GM13976 (cell line): ENCODE measurements at places on chromosomes 7 and 10.

DNA sequence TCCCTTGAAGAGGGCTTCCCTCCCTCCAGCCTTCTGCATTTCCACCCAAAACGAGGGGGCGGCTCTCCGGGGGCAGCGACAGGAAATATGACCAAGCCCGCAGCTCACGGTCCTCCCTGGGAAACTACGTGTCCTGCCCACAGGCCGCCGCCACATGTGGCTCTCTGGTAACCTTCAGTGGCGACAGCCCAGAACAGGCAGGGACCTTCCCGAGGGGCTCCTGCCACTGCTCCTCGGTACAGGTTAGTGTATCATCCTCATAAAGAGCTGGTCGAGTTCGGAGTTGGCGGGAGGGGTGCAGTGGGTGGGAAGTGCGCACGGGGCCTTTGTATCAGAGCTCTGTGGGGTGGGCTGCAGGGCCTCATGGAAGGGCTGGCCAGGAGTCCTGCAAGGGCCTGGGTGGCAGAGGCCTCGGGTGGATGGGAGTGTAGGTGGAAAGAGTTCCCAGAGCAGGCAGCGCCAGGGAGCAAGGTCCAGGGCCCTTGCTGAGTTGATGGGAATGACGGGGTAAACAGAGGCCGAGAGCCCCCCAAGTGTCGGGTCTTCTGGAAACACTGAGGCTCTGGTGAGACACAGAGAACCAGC, 66.0 kb downstream of the TCERG1L start:
- DNase-seq: no peak

DNA sequence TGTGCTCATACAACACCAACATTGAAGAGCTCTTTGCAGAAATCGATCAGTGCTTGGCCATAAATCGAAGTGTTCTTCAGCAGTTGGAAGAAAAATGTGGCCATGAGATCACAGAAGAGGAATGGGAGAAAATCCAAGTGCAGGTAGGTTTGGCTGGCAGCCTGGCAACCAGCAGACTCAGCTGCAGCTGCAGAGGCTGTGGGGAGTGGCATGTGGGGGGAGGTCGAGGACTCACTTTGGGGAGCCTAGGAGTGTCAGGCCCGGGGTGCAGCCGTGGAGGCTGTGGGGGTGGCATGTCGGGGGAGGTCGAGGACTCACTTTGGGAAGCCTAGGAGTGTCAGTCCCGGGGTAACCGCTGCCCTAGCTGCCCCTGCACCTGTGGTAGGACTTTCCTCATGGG, 35.1 kb downstream of the RNF32 start:
- no peak for DNase-seq

- DNase-seq: no peak
Observed at GRCh38 chr7:156158693-156159092, 346.4 kb upstream of the SHH start.

- DNase-seq: no peak
Observed at GRCh38 chr10:1166828-1167275, 110.7 kb downstream of the WDR37 start.

GRCh38 chr7:98760201-98760651, 109.6 kb downstream of the TMEM130 start:
- no peak for DNase-seq

DNA sequence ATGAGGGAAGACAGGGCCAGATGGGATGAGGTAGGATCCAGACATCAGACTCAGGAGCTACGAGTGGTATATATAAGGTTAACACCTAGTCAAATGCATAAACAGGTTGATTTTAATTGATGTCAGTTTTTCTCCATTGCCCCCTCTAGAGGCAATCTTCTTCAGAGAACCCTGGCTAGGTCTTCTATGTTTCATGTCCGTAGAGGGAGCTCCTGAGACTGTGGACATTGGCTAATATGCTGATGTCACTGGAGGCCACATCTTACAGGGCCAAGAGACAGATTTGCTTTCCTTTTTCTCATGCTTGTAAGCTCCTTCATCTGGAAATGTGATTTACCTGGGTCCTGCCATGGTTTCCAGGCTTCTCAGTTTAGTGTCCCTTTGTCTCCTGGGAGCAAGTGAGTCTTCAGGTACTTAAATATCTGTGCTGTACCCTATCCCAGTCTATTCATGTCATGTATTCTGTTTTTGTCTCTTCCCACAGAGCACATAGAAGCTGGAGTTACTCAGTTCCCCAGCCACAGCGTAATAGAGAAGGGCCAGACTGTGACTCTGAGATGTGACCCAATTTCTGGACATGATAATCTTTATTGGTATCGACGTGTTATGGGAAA, 161.6 kb upstream of the PRSS1 start:
- peak; percentile 67 for DNase-seq

DNA sequence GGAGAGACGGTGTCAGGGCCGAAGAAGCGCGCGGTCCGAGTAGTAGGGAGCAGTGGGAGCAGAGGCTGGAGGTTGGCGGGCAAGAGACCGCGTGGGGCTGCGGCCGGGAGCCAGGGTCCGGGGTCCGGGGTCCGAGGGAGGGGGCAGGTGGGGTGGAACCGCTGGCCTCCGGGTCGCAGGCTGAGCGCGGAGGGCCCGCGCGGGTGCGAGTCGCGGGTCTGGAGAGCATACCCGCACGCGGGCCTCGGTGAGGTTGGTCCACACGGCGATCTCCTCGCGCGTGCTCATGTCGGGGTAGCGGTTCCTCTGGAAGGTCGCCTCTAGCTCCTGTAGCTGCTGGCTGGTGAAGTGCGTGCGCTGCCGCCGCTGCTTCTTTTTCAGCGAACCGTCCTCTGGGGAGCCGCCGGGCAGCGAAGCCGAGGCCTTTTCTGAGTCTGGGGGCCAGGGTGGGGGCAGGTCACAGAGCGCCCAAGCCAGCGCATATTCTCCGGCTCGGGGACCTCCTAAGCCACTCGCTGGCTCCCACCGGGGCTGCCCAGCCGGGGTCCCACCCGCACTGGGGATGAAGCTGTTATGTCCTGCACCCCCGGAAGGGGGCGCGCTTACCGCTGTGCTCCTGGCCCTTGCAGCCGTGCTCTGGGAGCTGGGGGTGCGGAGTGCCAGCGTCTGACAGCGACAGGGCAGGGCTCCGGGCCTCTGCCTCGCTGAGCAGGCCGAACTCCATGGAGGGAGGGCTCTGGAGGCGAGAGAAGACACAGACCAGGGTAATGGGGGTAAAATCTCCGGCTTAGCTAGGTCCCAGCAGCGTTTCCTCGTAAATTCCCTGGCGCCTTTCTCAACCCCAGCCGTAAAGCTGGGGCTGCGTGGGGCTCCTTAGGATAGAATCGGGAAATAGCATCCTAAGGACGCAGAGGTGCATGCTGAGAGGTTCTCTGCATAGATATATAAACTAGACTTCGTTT, 5.5 kb downstream of the ELOVL3 start:
- peak; percentile 87 for DNase-seq

GRCh38 chr10:97580421-97581367, 3.5 kb upstream of the HOGA1 start:
- no peak for DNase-seq

- no peak for DNase-seq
Observed at GRCh38 chr10:79610601-79611191, at the start of gene SFTPA1. SFTPA1 (plus strand) TSS chr10:79610939; CDS start chr10:79611826, 887 bp downstream.

GRCh38 chr7:94436700-94437099, 42.0 kb downstream of the COL1A2 start:
- no peak for DNase-seq

- no peak for DNase-seq
Observed at GRCh38 chr7:30805931-30806330, 34.7 kb downstream of the MINDY4 start.

GRCh38 chr7:106583706-106584690, 77.0 kb downstream of the CCDC71L start:
- no peak for DNase-seq

DNA sequence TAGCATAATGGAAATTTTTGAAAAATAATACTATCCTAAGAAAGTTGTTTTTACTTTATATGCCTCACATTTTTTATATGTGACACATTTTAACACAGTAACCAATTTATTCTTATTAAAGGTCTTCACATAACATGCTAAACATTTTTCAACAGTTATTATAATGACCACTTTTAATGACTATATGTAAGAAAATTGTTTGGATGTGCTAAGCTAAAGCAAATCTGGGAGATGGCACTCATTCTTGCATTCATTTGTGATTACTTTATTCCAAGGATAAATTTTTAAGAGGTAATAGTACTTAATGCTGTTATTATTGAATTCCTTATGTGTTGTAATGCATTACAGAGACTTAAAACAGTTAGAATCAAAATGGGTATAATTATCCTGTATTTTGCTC, 88.1 kb downstream of the ANKIB1 start:
- no peak for DNase-seq

DNA sequence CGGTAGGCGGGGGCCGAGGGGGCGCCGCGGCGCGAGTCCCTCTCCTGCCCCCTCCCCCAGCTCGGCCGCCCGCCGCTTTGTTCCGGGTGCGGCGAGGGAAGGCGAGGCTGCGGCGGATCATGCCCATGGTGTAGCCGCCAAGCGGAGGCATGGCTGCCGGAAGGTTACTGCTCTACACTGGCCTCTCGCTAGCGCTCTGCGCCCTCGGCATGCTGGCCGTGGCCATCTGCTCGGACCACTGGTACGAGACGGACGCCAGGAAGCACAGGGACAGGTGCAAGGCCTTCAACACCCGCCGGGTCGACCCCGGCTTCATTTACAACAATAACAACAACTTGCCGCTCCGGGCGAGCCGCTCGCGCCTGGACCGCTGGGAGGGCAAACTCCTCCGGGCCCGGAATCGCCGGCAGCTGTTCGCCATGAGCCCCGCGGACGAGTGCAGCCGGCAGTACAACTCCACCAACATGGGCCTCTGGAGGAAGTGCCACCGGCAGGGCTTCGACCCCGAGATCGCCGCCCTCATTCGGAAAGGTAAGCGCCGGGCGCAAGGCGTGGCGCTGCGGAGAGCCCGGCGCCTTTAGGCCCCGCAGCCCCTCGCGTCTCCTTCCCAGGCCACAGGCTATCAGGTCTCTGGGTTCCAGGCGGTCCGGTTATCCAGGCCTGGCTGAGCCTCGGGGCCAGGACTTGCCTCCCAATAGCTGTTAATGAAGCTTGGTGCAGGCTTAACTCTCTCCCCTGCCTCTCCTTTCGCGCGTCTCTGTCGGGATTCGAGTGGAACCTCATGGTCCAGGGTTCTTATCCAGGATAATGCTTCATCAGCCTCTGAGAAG, 513 bp downstream of the TMEM178B start:
- DNase-seq: peak; percentile 31

DNA sequence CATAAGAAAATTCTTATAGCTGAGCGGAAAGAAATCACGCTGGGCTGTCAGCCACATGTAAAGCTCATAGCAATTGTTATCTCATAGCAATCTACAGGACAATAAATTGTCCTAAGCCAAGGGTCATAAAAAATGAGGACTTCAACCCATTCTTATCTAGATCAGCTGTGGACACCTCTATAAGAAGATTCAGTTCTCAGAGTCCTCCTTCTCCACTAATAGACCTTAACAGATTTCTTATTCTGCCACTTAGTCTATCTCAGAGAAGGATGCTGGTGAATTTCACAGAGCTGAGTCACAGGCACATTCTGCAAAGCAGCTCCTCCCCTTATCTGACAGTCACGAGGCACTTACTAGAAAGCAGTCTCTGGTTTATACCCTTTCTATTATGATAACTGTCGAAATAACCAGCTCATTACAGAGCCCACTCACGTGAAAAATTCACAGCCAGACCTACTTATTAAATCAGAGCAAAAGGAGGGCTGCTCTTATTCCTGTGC, 185.3 kb upstream of the PCLO start:
- DNase-seq: no peak

GRCh38 chr10:26291721-26292480, 75.3 kb downstream of the GAD2 start:
- DNase-seq: no peak

DNA sequence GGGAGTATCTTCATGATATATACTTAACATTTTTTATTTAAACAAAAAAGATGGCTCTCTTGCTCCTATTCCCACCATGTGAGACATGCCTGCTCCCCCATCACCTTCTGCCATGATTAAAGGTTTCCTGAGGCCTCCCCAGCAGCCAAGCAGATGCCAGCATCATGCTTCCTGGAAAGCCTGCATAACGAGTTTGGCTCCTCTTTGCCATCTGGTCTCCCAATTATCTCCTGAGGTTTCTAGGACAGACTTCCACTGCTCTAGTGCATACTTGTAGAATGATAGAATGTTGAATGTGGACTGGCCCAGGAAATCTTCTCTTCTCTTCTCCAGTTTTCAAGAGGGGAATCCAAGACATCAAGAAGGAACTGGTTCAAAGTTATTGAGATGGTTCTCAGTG, 45.9 kb upstream of the ELAPOR2 start:
- DNase-seq: no peak

DNA sequence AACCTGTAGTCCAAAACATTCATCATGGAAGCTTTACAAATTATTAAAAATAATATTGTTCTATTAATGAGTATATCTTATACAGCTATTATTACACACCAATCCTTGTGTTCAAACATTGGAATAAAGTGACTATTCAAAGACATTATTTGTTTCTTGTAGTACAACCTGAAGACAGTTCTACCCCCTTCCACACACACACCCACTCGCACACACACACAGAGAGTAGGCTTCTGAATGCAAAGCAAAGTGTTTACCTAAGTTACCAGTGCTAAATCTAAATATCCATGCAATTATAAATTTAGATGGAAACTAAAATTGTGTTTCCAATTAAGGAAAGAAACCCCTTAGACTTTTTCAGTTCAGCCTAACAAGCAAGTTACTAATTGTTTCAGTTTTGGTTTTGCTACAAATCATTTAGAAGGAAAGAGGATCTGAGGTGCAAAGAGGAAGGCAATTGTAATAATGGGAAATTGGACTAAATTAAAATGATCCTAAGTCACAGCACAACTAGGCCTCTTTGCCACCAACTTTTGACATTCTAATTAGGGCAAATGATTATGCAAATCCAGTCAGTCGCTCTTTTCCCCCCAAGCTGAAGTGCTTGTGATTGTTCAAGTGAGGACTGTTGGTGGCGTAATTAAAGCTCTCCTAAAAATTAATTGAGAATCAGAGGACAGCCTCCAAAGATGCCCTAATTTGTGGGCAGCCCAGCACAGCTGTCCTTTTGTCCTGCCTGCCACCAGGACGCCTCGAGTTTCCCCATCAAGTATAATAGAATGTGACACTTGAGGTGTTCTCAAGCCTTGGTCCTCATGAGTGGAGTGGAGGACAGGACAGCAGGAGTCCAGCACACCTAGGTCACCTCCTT, 19.9 kb upstream of the ATOH7 start:
- DNase-seq: peak; percentile 32

- peak; percentile 78 for DNase-seq
Observed at GRCh38 chr7:98250789-98251188, 1.2 kb downstream of the TECPR1 start.

DNA sequence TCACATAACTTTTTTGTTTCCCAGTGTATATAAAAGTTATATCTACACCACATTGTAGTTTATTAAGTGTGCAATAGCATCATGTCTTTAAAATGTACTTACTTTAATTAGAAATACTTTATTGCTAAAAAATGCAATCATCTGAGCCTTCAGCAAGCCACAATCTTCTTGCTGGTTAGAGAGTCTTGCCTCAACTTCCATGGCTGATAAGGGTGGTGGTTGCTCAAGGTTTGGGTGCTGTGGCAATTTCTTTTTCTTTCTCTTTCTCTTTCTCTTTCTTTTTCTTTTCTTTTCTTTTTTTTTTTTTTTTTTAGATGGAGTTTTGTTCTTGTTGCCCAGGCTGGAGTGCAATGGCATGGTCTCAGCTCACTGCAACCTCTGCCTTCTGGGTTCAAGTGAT, 360.0 kb downstream of the MAGI2 start:
- DNase-seq: no peak

GRCh38 chr10:106023329-106023728, 1141.2 kb downstream of the SORCS1 start:
- DNase-seq: no peak
